T-helper 2 cell treated with Interferon-gamma antibody and Interleukin-4, amounts not matched to agents 5 μg/mL and 100 μg/mL, for 36 hours (primary cell): ENCODE measurements at places on chromosomes 1 and 21.

DNA sequence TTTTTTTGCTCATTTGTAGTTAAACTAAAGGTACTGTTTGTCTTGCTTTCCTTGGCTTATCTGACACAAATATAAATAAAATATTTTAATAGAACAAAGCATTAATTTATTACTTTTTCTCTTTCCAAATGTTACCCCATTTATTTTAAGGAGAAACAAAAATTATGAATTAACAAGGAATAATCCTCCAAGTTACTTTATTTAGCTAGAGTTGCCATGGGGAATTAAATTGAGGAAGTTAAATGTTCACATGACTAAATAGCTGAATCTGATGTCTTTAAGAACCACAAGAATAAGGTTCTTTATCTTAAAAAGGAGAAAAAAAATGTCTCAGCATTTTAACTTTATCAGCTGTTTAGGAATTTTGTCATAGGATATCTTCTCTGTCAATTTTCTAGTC lies 12.3 kb downstream of the ATG4C start:
- no peak overlapping the region for H3K27ac ChIP-seq
- H3K27me3 ChIP-seq = no peaks in the 10 kb centered on the region
- no peak for DNase-seq
- no peak overlapping the region for H3K4me3 ChIP-seq

GRCh38 chr1:235339746-235340145 lies 11.4 kb downstream of the GGPS1 start:
- no peak overlapping the region for H3K4me3 ChIP-seq
- H3K27ac ChIP-seq = no peak overlapping the region
- DNase-seq = no peak

DNA sequence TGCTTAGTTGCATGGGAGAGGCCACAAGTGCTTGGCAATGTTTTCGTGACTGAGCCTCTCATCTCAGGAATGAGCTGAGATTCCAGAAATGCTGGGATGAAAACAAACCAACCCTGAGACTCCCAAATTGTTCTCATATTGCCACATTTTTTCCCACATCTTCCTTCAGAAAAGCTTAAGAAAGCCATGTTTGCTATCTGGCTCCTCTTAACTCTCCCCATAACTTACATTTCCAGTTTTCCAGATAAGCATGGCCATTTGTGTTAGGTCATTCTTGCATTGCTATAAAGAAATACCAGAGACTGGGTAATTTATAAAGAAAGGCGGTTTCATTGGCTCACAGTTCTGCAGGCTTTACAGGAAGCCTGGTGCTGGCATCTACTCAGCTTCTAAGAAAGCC lies 17.2 kb downstream of the DSCAM start:
- H3K4me1 ChIP-seq = no peaks in the 10 kb centered on the region
- no peak overlapping the region for H3K27ac ChIP-seq

GRCh38 chr1:227541796-227542152 lies 21.6 kb upstream of the ZNF678 start:
- H3K4me1 ChIP-seq = no peaks in the 10 kb centered on the region
- H3K36me3 ChIP-seq = no peaks in the 10 kb centered on the region
- no peak for DNase-seq
- H3K4me3 ChIP-seq = peak overlapping the region; percentile 36

GRCh38 chr1:28322194-28322593 lies 6.6 kb upstream of the MED18 start:
- H3K36me3 ChIP-seq = no peaks in the 10 kb centered on the region
- DNase-seq = no peak
- H3K4me1 ChIP-seq = no peaks in the 10 kb centered on the region

GRCh38 chr1:165871311-165872067 lies 44.1 kb downstream of the UCK2 start:
- H3K36me3 ChIP-seq = peaks cover 7% of the 10 kb centered on the region
- peaks cover 60% of the 10 kb centered on the region for H3K4me1 ChIP-seq
- H3K27me3 ChIP-seq = no peaks in the 10 kb centered on the region
- H3K27ac ChIP-seq = peak overlapping the region; percentile 82
- peak; percentile 64 for DNase-seq
- peak overlapping the region; percentile 76 for H3K4me3 ChIP-seq

DNA sequence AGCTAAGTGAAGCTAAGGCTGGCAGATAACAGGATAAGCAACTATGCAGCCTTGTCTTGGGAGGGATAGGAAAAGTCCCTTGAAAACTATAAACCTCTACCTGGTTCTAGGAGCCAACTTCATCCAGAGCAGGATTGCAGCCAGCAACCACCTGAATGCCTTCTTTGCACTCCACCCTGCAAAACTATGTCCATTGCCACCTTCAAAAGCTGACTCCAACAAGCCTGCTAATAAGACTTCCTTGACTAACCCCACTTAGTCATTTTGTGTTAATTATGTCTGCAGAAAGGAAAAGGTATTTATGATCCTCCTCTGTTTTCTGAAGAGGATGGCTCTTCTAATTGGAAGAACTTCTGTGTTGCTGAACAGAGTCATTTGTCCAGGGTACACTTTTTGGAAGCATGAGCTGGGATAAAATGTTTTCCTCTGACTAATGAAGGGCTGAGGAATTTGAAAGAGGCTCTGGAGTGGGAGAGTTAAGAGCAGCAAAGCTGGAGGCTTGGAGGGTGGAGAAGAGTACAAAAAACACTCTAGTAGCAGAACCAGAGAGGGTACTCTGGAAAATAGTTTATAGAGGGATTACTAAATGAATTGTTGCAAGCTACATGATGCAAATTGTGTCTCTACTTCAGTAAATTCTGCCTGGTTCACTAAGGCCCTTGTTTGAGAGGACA lies 9.6 kb upstream of the RIMKLA start:
- H3K4me3 ChIP-seq = no peak overlapping the region
- no peaks in the 10 kb centered on the region for H3K4me1 ChIP-seq
- no peak for DNase-seq
- H3K36me3 ChIP-seq = no peaks in the 10 kb centered on the region
- H3K27ac ChIP-seq = no peak overlapping the region

DNA sequence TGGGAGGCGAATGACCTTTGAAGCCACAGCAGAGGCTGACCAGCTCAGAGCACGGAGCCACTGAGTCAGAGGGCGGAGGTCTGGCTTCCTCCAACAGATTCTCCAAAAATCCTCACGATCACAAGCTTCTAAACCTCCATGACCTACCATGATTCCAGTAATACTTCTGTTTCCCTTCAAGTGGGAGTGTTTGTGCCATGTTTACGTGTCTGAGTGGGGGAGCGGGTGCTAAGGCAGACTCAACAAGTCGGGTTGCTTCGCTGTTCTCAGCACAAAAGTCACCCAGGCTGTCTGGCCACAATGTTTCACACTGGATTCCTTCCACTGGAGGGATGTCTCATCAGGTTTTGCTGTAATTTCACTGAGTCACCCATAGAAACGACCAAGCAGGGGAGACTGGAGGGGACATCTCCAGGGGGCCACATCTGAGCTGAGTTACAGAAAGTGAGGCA lies 86.2 kb downstream of the SLC66A1 start:
- H3K4me3 ChIP-seq = no peak overlapping the region
- H3K27me3 ChIP-seq = no peaks in the 10 kb centered on the region
- H3K4me1 ChIP-seq = peaks cover 18% of the 10 kb centered on the region
- H3K27ac ChIP-seq = peak overlapping the region; percentile 5

DNA sequence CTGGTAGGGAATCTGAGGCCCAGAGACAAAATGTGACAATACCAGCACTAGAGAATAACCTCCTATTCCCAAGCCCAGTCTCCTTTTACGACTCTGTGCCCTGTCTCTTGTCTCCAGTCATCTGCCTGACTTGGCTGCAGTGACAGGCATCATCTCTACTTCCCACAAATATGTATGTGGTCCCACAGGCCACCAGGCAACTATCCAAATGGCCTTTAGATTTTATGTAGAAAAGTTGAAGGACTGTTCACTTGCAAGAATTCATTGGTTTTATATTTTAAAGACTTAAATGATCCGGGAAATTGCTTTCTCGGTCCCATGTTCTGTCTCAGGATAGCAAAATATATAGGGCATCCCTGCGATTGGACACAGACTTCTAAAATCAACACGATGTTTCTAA lies 11.6 kb downstream of the KRTAP24-1 start:
- no peak overlapping the region for H3K4me3 ChIP-seq
- no peaks in the 10 kb centered on the region for H3K4me1 ChIP-seq
- DNase-seq = no peak
- H3K27ac ChIP-seq = no peak overlapping the region
- H3K36me3 ChIP-seq = no peaks in the 10 kb centered on the region

DNA sequence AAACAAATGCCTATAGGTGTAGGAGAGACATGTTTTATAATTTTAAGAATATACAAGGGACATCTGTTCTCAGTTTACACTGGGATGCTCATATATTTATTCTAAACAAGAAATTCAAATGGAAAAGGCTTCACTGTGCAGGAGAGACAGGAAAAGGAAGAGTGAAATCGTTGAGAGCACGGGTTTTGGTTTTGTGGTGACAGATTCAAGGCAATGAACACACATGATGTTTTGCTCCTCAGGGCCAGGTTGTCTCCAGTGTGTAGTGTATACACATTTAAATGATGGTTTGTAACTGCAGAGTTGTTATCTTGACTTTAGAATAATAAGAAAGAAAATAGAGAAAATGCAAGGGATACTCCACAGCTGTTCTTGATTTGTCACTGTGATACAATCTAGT lies 73.7 kb downstream of the S1PR1 start:
- DNase-seq = no peak
- peak overlapping the region; percentile 93 for H3K27ac ChIP-seq
- peaks cover 24% of the 10 kb centered on the region for H3K27me3 ChIP-seq
- H3K4me3 ChIP-seq = peak overlapping the region; percentile 82
- no peaks in the 10 kb centered on the region for H3K36me3 ChIP-seq

DNA sequence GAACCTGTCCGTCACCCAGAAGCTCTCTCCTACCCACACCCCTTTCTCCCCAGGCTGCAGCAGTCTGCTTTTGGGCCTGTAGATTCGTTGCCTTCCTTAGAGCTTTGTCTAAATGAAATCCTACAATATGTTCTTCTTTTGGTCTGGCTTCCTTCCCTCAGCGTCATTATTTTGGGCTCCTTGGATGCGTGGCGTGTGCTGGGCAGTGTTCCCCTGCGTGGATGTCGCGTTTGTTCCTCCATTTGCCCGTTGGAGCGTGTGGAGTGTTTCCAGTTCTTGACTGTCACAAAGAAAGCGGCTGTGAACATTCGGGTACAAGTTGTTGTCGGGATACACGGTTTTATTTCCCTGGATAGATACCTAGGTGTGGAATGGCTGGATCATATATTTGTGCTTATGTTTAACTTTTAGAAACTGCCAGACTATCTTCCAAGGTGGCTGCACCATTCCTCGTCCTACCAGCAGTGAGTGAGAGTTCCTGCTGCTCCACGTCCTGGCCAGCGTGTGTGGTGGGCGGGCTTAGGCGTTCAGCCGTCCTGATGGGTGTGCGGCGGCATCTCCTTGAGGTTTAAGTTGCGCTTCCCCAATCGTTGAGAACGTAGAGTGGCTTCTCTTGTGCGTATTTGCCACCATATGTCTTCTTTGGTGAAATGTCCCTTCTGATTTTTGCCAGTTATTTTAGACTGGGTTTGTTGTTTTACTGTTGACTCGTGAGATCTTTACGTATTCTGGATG lies 31.7 kb downstream of the SKI start:
- H3K27ac ChIP-seq = peak overlapping the region; percentile 47
- no peak for DNase-seq
- peaks cover 30% of the 10 kb centered on the region for H3K4me1 ChIP-seq
- H3K36me3 ChIP-seq = peaks cover 15% of the 10 kb centered on the region
- no peak overlapping the region for H3K4me3 ChIP-seq

GRCh38 chr1:25820247-25821111 lies 725 bp downstream of the MTFR1L start:
- DNase-seq = peak; percentile 67
- peaks cover 28% of the 10 kb centered on the region for H3K4me1 ChIP-seq
- H3K36me3 ChIP-seq = peaks cover 9% of the 10 kb centered on the region

DNA sequence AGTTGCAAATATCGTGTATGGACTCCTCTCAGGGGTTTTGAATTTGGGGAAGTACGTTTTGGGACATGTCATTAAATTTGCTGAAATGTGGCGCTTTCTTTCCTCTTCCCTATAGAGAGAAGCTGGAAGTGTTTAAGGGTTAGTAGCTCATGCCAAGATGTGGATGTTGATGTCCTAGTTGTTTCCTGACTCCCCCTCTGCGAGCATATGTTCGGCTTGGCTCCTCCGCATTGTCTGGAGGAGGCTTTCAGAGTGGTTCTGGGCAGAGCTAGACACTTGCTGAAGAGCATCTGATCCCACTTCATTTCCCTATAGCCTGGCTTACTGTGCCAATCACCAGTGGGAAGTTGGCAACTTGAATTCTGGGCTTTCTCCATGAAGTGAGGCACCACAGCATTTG lies 347.4 kb upstream of the B3GALT2 start:
- no peak for DNase-seq
- no peaks in the 10 kb centered on the region for H3K27me3 ChIP-seq
- H3K4me3 ChIP-seq = no peak overlapping the region

DNA sequence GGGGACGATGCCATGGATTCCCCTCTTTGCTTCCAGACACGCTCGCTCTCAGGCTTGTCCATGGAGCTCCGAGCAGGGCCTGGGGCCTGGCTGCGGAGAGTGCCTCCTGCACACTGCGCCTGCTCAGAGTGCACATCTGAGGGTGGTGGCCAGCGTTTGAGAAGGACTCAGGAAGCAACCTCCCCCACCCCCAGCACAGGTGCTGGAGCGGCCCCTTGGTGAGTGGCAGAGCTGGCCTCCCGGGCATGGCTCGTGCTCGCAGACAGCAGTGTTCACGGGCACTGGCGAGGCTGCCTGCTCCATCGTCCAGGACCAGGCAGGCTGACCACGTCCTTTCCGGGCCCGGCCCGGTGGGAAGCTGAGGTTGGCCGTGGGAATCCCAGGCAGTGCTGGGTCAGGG lies 2.8 kb downstream of the SPATC1L start:
- DNase-seq = no peak
- H3K4me3 ChIP-seq = no peak overlapping the region
- H3K4me1 ChIP-seq = peaks cover 6% of the 10 kb centered on the region
- H3K27ac ChIP-seq = no peak overlapping the region
- H3K27me3 ChIP-seq = no peaks in the 10 kb centered on the region

- H3K27ac ChIP-seq = no peak overlapping the region
- no peaks in the 10 kb centered on the region for H3K36me3 ChIP-seq
- H3K4me3 ChIP-seq = no peak overlapping the region
- DNase-seq = no peak
These were observed 108.0 kb downstream of the SDCCAG8 start for GRCh38 chr1:243363832-243364231.

DNA sequence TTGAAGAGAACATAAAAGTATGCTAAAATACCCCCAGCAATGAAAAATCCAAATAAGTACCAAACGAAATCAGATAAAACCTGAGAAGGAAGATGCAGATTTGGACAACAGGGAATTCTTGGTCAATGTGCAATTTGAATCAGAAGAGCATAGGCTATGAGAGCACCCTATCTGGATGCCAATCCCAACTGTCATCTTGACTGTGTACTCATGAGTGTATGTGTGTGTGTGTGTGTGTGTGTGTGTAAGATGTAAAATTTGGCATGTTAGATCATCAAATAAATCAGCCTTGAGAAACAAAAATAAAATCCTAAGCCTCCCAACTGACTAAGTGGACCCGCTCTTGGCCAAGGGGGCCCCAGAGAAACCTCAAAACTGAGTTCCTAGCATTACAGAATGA lies 18.0 kb upstream of the SPRR2G start:
- no peak overlapping the region for H3K4me3 ChIP-seq
- no peaks in the 10 kb centered on the region for H3K4me1 ChIP-seq
- no peaks in the 10 kb centered on the region for H3K36me3 ChIP-seq
- H3K27ac ChIP-seq = no peak overlapping the region
- no peak for DNase-seq

- DNase-seq = no peak
- no peak overlapping the region for H3K27ac ChIP-seq
- no peaks in the 10 kb centered on the region for H3K36me3 ChIP-seq
- H3K4me3 ChIP-seq = no peak overlapping the region
These were observed 168.9 kb upstream of the C21orf91 start for GRCh38 chr21:17988102-17988437.
